ENCODE measurements at places on chromosomes 2 and 18.

DNA sequence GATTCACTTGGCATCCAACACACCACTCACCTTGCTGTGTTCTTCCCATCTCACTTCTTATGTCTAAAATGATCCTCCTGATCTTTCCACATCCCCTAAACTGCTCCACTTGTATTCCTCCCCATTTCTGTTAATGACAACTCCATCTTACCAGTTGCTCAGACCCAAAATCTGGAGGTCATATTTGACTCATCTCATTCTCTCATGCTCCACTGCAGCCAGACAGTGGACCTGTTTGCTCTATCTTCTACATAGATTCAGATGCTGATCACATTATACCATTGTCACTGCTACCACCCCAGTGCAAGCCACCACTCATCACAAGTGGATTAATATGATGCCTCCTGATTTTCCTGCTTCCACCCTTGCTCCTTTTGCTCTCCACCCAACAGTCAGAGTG is 7.9 kb upstream of the NABP1 start:
- DNase-seq, result no peak

DNA sequence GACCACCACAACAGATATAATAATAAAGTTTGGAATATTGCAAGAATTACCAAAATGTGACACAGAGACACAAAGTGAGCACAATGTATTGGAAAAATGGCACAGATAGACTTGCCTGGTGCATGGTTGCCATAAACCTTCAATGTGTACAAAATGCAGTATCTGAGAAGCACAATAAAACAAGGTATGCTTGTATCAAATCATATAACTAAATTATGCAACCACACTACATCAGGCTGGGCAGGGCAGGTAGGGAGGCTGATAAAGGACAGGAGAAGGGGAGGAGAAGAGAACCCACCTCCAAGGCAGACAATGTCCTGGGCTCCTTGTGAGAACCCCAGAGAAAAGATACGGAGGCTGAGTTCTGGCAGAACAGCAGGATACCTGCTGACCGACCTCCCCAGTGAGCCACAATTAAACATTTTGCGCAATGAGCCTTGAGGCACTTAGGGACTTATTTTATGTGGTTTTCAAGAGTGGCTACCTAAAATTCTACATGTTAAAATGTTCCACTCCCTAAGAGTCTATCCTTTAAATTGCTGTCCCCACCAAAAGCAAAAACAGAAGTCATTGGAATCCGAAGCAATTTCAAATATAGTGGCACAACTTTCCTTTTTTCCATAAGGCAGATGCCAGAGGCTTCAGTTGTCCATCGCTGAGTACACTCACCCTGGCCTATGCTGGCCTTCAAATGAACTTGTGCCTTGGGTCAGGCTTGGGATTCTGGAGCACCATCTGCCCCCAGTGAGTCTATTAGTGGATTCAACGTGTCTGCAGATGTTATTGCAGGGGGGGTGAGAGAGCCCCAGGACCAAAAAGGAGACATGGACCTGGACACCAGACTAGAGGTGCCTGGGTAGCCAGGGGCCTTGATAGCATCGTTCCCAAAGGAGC is 16.8 kb downstream of the WDFY1 start:
- DNase-seq, result no peak

- DNase-seq, result no peak
These were observed 90.3 kb downstream of the CLHC1 start for GRCh38 chr2:55141572-55142413.

DNA sequence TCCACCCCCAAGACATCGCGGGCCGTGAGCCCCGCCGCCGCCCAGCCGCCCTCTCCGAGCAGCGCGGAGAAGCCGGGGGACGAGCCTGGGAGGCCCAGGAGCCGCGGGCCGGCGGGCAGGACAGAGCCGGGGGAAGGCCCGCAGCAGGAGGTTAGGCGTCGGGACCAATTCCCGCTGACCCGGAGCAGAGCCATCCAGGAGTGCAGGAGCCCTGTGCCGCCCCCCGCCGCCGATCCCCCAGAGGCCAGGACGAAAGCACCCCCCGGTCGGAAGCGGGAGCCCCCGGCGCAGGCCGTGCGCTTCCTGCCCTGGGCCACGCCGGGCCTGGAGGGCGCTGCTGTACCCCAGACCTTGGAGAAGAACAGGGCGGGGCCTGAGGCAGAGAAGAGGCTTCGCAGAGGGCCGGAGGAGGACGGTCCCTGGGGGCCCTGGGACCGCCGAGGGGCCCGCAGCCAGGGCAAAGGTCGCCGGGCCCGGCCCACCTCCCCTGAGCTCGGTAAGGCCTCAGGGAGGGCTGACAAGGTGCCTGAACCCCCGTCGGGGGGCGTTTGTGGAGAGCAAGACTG is 14.2 kb downstream of the SPEG start:
- DNase-seq, result no peak

DNA sequence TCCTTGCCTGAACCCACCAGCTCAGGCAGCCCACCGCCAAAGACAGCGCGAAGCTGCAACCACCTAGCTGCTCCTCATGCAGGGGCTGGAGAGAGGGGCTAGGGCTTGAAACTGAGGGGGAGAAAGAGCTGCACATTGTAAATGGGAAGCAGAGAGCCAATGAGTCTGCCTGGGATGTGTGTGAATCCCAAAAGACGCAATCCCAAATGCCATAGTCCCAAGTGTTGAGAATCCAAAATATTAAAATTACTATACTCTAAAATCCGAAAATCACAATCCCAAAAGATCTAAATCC is 9.4 kb downstream of the AMER3 start:
- DNase-seq, result no peak

- DNase-seq, result no peak
These were observed 311.5 kb upstream of the SYT4 start for GRCh38 chr18:43588838-43589237.

DNA sequence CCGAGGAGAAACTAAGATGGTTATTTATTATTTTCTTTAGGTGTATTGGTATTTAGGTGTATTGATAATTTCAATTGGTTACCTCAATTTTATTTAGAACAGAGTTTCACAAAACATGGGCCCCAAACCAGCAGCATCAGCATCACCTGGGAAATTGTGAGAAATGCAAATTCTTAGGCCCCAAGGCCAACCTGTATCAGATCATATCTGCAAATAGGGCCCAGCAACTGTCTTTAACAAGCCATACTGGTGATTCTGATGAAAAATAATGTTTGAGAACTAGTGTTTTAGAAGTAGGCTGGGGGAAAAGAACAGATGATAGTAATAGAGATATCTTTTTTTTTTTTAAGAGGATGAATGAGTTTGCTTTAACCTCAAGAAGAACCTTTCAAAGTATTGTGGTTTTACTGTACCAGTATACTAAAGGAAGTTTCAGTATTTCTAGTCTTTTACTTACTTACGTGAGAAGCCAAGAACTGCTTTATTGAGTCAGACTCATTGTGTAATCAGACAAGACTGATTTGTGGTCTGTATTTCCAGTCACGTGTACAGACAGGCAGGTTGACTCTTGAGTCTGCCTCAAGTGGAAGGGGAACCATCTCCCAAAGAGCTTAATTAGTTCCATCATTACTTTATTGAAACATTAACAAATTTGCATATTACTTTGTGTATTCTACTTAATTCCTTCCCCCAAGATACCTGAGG is 60.4 kb upstream of the GAREM1 start:
- no peak for DNase-seq
